ENCODE measurements at places on chromosomes 4 and X. TPM values are rescaled to one million over a fixed set of nuclear protein-coding genes. Genes with fewer than 3 reads are reported as not detected.

DUSP21 gene
- total RNA-seq, result not detected

DBET gene
- total RNA-seq, result not detected

TEX13C gene
- not detected for total RNA-seq

TTC29 gene
- total RNA-seq, result not detected

PPEF1 gene
- not detected for total RNA-seq

PPEF2 gene
- not detected for total RNA-seq

USP17L19 gene
- total RNA-seq, result not detected

ARHGEF38 gene
- total RNA-seq, result not detected

PDGFRA gene
- total RNA-seq, result not detected

GABRQ gene
- not detected for total RNA-seq

EFHC2 gene
- 0.53 TPM for total RNA-seq

MGST2 gene
- 12.8 TPM for total RNA-seq
